ENCODE measurements at places on chromosomes 1 and 21. TPM values are rescaled to one million over a fixed set of nuclear protein-coding genes. Genes with fewer than 3 reads are reported as not detected.

Gene CATSPERE
- total RNA-seq: 1.3 TPM

Gene PYHIN1
- total RNA-seq: not detected

Gene SPRR2F
- total RNA-seq: not detected

Gene PLPPR5
- under 0.01 TPM for total RNA-seq

Gene CDA
- total RNA-seq: 2.0 TPM

Gene TNFRSF1B
- total RNA-seq: 14.2 TPM

Gene AMPD1
- not detected for total RNA-seq

Gene LRRIQ3
- not detected for total RNA-seq

Gene OR2L8
- not detected for total RNA-seq

Gene NECTIN4
- 2.6 TPM for total RNA-seq

Gene AGO3
- total RNA-seq: 14.4 TPM

All from placental pericyte (primary cell).